Anterior cingulate cortex (tissue), 58 donors: ENCODE measurements at places on chromosomes 2 and 18.

GRCh38 chr2:239634769-239635168 lies 233.9 kb upstream of the HDAC4 start:
- no peak for DNase-seq

GRCh38 chr2:98541489-98541888 lies 66.8 kb downstream of the COA5 start:
- DNase-seq = no peak

DNA sequence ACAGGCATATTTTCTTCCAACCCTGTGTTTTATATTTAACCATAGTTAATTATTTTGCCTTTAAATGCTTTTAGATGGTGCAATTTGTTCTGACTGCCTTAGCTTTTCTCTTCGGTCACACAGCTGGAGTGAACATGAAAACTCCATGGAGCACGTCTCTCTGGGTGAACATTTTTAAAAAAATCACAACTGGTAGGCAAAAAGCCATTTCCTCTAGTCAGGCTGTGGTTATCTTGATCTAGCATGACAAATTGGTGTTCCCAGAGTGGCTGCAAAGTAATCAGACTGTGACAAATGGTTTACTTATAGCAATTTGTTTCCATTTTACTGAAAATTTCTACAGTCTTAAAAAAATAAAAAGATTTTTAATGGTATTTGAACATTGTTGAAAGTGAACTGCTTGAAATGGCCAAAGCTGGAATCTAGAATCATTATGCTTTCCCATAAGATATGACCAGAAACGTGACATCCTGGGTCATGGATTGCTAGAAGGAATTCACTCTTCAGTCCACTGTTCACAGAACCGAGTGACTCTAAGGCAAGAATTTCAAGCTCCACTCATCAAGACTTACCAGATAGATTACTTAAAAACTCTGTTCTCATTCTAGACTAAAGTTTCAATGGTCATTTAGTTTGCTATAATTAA lies 703.6 kb downstream of the CPS1 start:
- DNase-seq = no peak

DNA sequence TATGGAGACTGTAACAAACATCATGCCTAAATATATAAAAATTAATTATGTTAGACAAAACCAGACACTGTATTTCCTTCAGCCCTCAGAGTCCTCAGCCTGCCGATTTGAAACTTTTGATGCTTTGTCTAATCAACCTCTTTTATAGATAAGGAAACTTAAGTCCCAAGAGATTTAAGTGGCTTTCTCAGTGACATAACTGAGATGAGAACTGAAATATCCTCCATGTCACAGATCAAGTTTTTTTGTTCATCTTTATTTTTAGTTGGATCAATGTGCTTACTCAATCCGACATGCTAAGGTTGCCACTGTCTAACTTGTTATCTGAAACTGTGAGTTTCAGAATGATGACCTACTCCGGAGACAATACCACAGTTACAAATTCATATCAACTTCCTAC lies 72.3 kb downstream of the BARD1 start:
- no peak for DNase-seq

DNA sequence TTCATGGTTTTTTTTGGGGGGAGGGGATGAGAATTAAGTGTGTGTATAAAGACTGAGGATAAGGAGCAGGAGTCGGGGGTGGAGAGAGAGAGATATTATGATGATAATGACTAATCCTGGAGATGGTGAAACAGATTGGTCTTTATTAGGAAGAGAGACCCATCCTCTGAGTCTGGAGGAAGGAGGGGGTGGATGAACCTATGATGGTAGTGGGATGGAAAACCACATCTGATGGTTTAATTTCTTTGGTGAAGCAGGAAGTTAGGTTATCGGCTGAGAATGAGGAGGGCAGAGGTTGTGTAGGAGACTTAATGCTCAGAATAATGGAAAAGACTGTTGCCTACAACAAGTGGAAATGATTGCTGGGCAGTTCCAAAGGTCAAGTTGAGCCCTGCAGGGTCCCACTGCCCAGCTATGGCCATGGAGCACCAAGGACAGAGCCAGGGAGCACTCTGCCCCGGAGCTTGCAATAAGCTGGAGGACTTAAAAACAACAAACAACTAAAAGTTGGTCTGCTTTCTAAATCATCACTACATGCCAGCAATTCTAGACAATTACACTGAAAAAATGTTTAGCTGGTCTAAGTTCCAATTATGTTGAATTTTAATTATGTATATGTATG lies 7.9 kb downstream of the SLC16A14 start:
- DNase-seq = no peak

- no peak for DNase-seq
These were observed 5.2 kb upstream of the COMMD1 start for GRCh38 chr2:61900281-61900680.

DNA sequence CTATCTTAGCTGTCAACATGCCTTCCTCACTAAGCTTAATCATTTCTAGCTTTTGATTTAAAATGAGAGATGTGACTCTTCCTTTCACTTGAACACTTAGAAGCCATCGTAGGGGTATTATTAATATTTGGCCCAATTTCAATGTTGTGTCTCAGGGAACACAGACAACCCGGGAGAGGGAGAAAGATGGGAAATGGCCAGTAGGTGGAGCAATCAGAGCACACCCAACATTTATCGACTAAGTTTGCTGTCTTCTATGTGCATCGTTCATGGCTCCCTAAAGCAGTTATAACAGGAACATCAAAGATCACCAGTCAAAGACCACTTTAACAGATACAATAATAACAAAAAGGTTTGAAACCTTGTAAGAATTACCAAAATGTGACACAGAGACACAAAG lies 110.2 kb downstream of the OLA1 start:
- DNase-seq = no peak

- no peak for DNase-seq
These were observed 1160.1 kb downstream of the RPIA start for GRCh38 chr2:89851583-89851905.

- no peak for DNase-seq
These were observed 513.8 kb upstream of the POU3F3 start for GRCh38 chr2:104340162-104340561.

DNA sequence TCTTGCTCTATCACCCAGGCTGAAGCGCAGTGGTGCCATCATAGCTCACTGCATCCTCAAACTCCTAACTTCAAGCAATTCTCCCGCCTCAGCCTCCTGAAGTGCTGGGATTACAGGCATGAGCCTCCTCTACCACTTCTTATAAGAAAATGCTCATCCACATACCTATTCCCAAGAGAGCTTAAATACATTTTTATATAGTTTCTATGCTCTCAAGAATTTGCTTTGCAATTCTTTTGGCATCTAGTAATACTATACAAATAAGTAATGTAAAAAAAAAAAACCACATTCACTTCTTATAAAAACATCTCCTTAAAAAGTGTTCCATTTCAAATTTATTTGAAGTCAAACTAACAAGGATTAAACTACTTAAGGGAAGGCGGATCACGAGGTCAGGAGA lies 197.3 kb downstream of the DNAH7 start:
- DNase-seq = no peak

DNA sequence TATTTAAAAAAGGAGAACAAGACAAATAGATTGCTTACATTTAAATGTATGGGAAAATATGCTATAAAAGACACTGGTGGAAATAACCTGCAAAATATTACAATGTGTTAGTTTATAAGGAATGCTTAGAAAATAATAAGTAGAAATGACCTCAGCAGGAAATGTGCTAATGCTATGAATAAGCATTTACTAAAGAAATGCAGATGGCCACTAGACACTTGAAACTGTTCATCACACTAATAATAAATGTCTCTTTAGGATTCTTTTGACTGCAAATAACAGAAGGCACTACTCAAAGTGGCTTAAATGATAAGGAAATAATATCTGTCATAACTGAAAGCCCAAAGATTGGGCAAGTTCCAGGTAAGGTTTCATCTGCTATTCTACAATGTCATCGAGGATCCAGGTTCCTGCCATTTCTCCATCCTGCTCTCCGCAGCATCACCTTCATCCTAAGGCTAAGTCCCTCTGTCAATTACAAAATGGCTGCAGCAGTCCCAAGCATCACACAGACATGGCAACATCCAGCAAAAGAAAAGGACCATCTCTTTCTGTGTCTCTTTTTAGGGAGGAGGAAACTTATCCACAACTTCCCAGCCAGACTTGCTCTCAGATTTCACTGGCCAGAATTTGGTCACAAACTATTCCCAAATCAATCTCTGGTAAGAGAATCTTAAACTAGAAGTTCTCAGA lies 21.9 kb downstream of the METTL8 start:
- no peak for DNase-seq

DNA sequence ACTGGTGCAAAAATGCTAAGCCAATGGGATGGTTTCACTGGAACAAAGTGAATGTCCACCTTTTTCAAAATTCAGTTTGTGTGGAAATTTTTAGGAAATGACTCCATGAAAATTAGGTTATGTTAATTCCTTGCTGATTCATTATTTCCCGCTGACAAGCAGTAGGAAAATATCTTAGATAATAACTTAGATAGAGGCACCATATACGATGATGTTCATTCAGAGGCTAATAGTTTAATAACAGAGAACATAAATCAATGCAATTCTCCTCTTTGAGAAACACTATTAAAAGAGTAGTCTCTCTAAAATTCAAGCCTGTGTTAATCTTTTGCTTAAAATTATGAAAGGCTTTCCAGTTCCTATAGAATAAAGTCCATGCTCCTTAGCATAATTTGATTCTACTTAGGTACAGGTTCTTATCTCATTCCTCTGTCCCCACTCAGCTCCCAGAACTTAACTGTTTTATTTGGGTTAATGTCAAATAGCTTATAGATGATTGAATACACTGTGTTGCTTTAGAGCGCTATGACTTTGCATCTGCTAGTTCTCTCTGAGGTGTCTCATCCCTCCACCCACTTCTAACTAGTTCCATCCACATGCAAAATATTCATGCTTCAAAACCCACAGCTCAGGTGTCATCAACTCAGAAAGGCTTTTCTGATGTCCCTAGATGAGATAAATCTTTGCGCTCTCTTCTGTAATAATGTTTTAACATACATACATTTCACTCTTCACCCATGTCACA lies 503.6 kb downstream of the ERBB4 start:
- DNase-seq = no peak

- DNase-seq = no peak
These were observed 343.8 kb downstream of the PID1 start for GRCh38 chr2:228927028-228928010.

- no peak for DNase-seq
These were observed 80.4 kb downstream of the MSTN start for GRCh38 chr2:189982087-189982486.
